Activated CD4-positive, alpha-beta memory T cell treated with anti-CD3 and anti-CD28 coated beads, Interleukin-2, amount 10 ng/mL, durations not matched to agents 7 days and 5 days (primary cell): ENCODE measurements at places on chromosomes 5 and 9. TPM values are rescaled to one million over a fixed set of nuclear protein-coding genes. Genes with fewer than 3 reads are reported as not detected.

- H3K27ac ChIP-seq = no peak overlapping the region
- H3K27me3 ChIP-seq = no peaks in the 10 kb centered on the region
- no peaks in the 10 kb centered on the region for H3K36me3 ChIP-seq
- H3K4me1 ChIP-seq = no peaks in the 10 kb centered on the region
Measured at GRCh38 chr5:147393874-147394672, 115.8 kb downstream of the DPYSL3 start.

- DNase-seq = no peak
- no peak overlapping the region for H3K4me3 ChIP-seq
- H3K36me3 ChIP-seq = no peaks in the 10 kb centered on the region
- H3K4me1 ChIP-seq = peaks cover 2% of the 10 kb centered on the region
Measured at GRCh38 chr9:90659650-90660364, 17.2 kb upstream of the DIRAS2 start.

DNA sequence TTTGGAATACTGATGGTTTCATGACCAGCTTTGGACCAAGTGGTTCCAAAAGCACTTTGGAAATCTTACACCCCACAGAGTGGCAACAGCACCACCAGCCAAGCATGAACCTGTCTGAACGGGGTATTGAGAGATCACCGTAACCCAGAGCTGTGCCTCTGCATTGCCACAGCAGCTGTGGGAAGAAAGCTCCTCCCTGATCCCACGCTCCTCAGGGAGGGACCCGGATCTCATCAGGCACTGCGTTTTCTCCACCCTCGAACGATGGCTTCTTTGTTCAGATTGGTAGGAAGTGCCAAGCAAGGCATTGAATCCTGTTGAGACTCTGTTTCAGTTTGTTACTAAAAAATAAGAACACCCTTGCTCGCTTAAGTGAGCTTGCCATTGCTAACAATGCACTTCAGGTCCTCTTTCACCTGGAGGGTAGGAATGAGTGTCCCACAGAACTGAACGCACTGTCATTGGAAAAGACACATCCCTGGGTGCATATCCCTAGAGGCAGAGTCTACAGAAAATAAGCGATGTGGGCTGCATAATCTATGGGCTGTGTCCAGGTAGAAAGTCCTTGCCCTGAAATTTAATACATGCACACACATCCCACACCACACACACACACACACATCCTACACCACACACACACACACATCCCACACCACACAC, 118.0 kb upstream of the ICE1 start:
- H3K4me3 ChIP-seq = no peak overlapping the region
- no peaks in the 10 kb centered on the region for H3K36me3 ChIP-seq
- DNase-seq = no peak
- no peaks in the 10 kb centered on the region for H3K4me1 ChIP-seq
- no peak overlapping the region for H3K27ac ChIP-seq

DNA sequence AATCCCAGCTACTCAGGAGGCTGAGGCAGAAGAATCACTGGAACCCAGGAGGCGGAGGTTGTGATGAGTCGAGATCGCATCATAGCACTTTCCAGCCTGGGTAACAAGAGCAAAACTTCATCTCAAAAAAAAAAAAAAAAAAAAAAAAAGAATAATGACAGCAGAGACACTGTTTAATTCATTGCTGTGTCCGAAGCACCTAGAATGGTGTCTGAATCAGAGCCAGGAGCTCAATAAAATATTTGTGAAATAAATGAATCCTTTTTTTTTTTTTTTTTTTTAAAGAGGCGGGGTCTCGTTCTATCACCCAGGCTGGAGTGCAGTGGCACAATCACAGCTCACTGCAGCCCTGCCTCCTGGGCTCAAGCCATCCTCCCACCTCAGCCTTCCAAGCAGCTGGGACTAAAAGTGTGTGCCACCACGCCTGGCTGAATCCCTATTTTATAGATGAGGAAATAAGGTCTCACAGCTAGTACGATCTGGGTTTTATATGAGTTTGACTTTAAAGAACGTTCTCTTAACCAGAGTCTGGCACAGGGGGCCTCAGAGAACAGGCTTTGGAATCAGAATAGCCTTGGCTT, 47.8 kb downstream of the THOC3 start:
- no peaks in the 10 kb centered on the region for H3K27me3 ChIP-seq
- H3K4me1 ChIP-seq = peaks cover 18% of the 10 kb centered on the region
- no peak overlapping the region for H3K4me3 ChIP-seq
- peaks cover 27% of the 10 kb centered on the region for H3K36me3 ChIP-seq
- no peak for DNase-seq

DNA sequence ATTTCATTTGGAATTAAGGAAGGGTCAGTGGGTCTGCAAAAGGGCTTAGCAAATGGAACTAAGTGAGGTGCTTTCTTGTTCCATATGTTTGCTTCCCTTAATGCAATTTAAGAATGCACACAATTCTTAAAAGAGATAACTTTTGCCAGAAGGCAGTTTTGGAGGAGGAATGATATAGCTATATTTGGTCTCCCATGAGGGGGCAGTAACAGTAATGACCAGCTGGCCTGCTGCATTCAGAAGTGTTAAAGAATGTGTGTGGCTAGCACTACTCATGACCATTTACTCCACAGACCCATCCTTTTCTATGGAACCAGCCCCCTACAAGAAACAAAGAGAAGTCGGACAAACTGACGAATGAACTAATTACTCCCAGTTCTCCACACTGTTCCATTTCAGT, 638.9 kb downstream of the RAB3C start:
- no peak overlapping the region for H3K27ac ChIP-seq
- H3K36me3 ChIP-seq = no peaks in the 10 kb centered on the region
- no peak overlapping the region for H3K4me3 ChIP-seq

DNA sequence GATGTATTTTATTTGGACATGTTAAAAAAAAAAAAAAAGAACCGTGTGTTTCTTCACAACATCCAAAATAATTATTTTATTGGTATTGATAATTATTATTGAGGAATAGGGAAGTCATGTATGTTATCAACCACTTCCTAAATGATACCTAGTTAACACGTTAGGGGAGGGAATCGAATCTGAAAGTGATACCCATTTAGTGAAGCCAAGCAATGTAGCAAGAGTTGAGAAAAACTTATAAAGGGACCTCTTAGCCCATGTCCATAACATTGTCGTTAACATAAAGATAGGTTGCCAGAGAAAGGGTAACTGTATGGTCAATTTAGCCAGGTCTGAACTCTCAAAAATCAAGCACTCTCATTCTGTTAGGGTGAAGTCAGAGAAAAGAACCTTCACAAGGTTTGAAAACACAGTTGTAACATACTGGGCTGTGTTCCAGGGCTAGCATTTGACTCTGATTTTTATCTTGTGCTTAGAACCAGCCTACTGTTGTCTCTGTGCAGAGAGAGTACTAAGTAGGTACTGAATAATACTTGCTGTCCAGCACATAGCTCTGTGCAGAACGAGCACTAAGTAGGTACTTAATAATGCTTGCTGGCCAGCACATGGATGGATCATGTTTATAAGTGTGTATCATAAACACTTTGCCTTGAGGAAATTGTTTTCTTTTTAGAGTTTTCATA, 60.4 kb downstream of the GHR start:
- H3K27me3 ChIP-seq = peaks cover 3% of the 10 kb centered on the region
- H3K4me1 ChIP-seq = no peaks in the 10 kb centered on the region
- no peak overlapping the region for H3K27ac ChIP-seq
- no peak for DNase-seq
- H3K4me3 ChIP-seq = no peak overlapping the region

DNA sequence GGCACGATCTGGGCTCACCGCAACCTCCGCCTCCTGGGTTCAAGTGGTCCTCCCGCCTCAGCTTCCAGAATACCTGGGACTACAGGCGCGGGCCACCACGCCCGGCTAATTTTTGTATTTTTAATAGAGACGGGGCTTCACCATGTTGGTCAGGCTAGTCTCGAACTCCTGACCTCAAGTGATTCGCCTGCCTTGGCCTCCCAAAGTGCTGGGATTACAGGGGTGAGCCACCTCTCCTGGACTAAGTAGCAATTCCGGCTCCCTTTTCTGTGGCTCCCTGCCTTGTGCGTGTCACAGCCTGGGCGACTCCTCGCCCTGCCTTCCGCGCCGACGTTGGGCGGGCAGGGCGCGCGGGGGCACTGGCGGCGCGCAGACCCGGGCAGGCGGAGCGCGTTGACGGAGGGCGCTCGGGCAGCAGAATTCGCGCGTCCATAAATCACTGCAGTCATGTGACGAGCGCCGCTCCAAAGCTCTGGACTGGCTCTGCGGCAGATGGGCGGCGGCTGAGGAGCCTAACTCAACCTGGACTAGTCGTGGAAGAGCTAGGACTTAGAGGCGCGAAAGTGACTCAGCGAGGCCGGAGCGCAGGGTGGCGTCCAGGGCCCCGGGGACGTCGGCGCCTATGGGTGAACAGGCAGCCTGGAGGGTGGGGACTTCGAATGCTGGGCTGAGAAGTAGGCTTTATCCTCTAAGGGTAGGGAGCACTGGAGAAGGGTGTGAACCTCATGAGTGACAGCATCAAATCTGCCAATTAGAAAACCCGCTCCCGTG, 1.4 kb upstream of the CIZ1 start:
- peaks cover 18% of the 10 kb centered on the region for H3K36me3 ChIP-seq
- H3K27ac ChIP-seq = no peak overlapping the region
- H3K4me1 ChIP-seq = peaks cover 43% of the 10 kb centered on the region
- H3K27me3 ChIP-seq = no peaks in the 10 kb centered on the region

DNA sequence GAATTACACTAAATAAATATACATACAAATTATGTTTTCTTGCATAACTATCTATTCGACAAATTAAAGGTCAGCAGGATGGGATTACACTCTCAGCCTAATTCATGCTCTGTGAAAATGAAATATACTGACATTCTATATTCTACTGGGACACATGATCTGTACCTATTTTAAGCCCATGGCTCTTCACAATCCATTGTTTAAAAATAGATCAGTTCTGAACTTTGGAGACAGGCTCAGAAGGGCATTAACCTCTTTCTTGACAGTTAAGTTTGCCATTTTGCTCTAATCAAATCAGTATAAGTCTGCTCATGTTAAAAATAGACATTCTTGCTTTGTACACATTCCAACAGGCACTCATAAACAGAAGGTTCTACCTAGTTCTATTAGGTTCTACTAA, 361.2 kb downstream of the HCN1 start:
- no peaks in the 10 kb centered on the region for H3K4me1 ChIP-seq
- H3K27me3 ChIP-seq = no peaks in the 10 kb centered on the region
- H3K4me3 ChIP-seq = no peak overlapping the region
- DNase-seq = no peak
- no peaks in the 10 kb centered on the region for H3K36me3 ChIP-seq

DNA sequence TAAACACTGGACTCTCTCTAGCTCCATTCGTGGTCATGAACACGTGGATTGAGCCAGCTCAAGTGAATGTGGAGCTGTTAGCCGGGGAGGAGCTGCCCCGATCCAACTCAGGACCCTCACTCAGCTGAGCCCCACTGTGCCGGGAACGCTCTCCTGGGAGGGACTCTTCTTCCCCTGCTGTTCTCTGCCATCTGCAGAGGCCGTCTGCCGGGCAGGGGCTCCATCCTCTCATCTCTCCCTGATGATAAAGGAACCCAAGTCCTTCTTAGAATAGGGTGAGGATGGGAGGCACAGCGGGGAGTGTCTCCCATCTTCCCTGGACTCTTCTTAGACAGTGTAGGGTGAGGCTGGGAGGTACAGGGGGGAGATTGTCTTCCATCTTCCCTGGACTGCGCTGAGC, 120.5 kb upstream of the IRX4 start:
- no peak overlapping the region for H3K4me3 ChIP-seq
- H3K36me3 ChIP-seq = no peaks in the 10 kb centered on the region
- H3K27me3 ChIP-seq = no peaks in the 10 kb centered on the region

- H3K4me3 ChIP-seq = no peak overlapping the region
- H3K27me3 ChIP-seq = no peaks in the 10 kb centered on the region
- H3K36me3 ChIP-seq = no peaks in the 10 kb centered on the region
- no peaks in the 10 kb centered on the region for H3K4me1 ChIP-seq
- no peak overlapping the region for H3K27ac ChIP-seq
- DNase-seq = no peak
Measured at GRCh38 chr5:164967354-164967753, 1461.9 kb downstream of the MAT2B start.

- no peak overlapping the region for H3K4me3 ChIP-seq
- no peaks in the 10 kb centered on the region for H3K4me1 ChIP-seq
- H3K36me3 ChIP-seq = no peaks in the 10 kb centered on the region
- no peak overlapping the region for H3K27ac ChIP-seq
- DNase-seq = no peak
Measured at GRCh38 chr5:168706655-168707069, 127.5 kb upstream of the PANK3 start.

- H3K4me3 ChIP-seq = no peak overlapping the region
- peaks cover 3% of the 10 kb centered on the region for H3K4me1 ChIP-seq
- H3K27me3 ChIP-seq = peaks cover 6% of the 10 kb centered on the region
- peak; percentile 35 for DNase-seq
Measured at GRCh38 chr5:153974131-153974812, 64.4 kb downstream of the FAM114A2 start.

WNT8A gene
- not detected for total RNA-seq

LCN12 gene
- total RNA-seq = 2.5 TPM

CCL28 gene
- total RNA-seq = 12.2 TPM

COL15A1 gene
- total RNA-seq = 0.30 TPM
